ENCODE measurements at places on chromosomes 7 and 10. TPM values are rescaled to one million over a fixed set of nuclear protein-coding genes. Genes with fewer than 3 reads are reported as not detected.

GRCh38 chr10:70228491-70228890, 4.7 kb downstream of the PPA1 start:
- DNase-seq = no peak

- no peak for DNase-seq
Measured at GRCh38 chr7:155449869-155450557, 7.9 kb upstream of the EN2 start.

- no peak for DNase-seq
Measured at GRCh38 chr7:22731766-22732165, 4.8 kb downstream of the IL6 start.

DNA sequence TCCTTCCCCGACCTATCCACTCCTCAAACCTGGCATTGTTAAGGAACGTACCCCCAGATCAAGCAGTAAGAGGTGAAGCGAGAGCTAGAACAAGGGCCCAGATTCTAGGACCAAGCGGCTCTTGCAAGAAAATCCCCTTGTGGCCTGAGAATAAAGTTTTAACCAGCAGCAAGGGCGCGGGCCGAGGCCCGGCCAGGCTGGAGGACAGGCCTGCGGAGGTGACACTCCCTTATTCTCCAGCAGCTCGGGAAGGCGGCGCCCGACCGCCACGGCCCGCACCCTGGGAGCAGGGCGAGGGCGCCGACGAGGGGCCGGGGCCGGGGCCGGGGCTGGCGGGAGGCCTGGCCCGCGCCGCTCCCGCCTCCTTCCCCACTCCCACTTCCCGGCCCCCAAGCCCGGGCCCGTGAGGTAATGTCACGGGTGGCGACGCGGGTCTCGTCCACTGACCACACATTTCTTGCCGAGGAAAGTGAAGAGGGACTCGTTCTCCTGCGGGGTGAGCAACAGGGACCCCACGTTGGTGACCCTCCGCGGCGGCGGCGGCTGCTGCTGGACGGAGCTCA, 551 bp downstream of the WASL start:
- DNase-seq = peak; percentile 26

The ZNF316 gene
- total RNA-seq = 39.5 TPM

The ZNF804B gene
- total RNA-seq = not detected
